ENCODE measurements at places on chromosomes 7 and 10.

DNA sequence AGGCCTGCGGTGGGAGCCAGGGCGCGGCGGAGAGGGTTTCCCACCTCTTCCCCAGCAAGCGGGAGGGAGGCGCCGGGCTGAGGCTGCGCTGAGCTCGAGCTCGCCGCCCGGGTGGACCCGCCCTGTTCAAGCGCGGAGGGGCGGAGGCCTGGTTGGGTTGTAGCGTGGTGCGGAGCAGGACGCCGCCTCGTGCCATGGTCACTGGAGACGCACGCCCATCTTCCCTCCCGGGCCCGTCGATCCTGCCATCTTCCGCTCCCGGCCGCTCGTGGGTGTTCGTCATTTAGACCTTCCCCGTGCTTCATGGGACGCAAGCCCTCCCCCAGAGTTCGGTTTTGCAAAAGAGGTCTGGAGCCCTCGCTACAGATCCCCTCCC is 9.3 kb upstream of the EN2 start:
- no peak for DNase-seq

- DNase-seq, result no peak
Observed at GRCh38 chr10:63323701-63324494, 141.9 kb downstream of the JMJD1C start.

- peak; percentile 48 for DNase-seq
Observed at GRCh38 chr10:127906548-127907377, at the start of gene PTPRE. PTPRE (plus strand) TSS chr10:127907103; CDS start chr10:128040882, 133,779 bp downstream.

DNA sequence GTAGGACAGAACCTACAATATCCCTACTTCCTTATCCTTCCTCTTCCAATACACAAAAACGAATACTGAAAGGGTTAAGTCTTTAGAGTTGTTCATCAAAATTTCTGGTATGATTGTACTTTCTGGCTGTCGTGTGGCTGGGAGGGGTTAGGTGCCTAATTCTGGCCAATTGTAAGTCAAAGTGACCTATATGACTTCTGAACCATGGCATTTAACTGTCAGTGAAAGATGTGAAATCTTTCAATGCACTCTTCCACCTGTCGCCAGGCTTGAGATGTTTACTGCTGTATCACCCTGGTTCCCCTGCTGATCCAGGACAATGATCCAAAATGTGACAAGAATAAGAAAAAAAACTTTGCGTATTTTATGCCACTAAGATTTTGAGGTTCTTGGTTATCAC is 20.8 kb downstream of the EPC1 start:
- DNase-seq, result no peak

DNA sequence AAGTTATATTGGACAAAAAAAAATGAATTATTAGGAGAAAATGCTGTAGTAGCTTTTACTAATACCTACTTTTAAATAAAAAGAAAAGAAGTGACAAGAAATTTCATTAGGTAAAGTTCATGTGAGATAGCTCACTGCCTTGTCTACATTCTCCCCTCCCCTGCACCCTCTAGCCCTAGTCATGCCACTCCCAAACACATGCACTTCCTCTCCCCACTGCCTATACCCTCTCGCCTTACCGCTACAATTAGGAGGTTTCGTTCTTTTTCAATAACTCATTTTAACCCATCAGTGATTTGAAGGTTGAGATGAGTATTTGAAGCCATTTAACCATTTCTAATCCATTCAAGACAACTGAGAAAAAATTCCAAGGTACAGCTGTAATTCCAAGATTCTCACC is 75.3 kb downstream of the HIBADH start:
- DNase-seq, result no peak

DNA sequence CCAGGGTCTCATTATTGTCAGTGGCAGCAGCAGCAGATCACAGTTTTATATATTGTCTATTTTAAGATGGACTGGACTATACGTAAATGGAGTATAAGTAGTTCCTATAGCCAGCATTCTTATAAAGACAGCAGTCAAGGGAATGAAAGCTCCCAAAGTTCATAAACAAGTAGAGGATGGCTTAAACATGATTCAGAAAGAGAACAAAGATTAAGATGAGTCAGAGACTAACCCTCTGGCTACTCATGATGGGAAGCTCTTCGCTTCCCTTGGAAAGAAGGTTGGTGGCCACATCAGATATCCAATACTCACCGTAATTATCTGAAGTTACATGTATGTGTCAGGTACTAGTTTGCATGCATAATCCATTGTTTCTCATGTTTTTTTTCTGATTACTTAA is 277.0 kb downstream of the INHBA start:
- DNase-seq, result no peak

GRCh38 chr7:50818324-50818723 is 35.6 kb upstream of the GRB10 start:
- no peak for DNase-seq

- no peak for DNase-seq
Observed at GRCh38 chr10:93620925-93621324, 8.6 kb downstream of the PDE6C start.

- no peak for DNase-seq
Observed at GRCh38 chr7:151446412-151446811, 6.5 kb upstream of the CRYGN start.

DNA sequence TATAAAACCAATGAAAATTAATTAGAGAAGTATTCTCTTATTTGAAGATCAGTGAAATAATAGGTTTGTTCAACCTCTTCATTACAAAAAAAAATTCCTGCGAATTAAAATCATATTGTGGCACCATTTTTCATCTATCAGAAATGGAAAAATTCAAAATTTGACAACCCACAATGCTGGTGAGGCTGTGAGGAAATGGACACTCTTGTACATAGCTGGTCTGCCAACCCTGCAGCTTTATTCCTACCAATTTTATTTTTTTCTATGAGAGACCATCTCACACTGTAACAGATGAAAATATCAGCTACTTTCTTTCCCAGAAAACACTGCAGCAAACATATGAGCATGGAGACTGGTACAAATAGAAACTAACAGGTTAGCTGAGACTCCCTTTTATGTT is 208.8 kb upstream of the SEMA3E start:
- DNase-seq, result no peak

- DNase-seq, result peak; percentile 64
Observed at GRCh38 chr10:73413108-73413527, 740 bp downstream of the ANXA7 start.

GRCh38 chr10:94439275-94439861 is 37.0 kb downstream of the TBC1D12 start:
- DNase-seq, result no peak

DNA sequence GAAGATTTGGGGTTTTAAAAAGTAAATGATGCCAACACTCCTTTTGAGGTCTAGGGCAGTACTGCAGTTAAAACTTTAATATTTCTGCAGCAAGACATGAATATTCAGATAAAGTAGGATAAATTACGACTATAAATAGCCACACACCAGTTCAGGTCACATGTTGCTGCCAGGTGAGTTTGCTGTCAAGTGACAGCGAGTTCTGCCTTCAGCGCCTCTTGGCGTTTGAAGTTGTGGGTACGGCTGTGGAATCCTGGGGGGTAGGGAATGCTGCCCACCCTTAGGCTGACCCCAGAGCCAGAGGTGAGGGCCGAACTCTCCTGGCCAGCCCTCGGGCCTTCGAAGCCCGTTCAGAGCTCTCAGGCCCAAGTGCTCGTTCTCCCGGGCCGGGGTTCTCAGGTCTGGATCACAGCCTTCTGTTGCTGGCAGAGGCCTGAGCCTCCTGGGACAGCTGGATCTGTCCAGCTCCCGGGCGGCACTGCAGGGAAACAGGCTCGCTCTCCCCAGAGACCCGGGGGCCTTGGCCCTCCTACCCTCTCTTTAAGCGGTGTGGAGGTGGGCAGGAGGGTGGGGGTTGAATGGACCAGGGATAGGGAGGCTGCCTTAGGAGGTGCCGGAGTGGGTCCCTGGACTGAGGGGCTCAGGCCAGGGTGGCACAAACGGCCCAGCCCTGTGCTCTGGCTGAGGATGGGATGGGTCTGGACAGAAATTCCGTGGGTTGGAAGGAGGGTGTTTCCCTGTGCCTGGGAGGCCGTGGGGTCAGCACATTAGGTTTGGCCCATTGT is 5.4 kb downstream of the BRI3 start:
- no peak for DNase-seq

- DNase-seq, result no peak
Observed at GRCh38 chr7:24472093-24472492, 101.2 kb upstream of the PALS2 start.

DNA sequence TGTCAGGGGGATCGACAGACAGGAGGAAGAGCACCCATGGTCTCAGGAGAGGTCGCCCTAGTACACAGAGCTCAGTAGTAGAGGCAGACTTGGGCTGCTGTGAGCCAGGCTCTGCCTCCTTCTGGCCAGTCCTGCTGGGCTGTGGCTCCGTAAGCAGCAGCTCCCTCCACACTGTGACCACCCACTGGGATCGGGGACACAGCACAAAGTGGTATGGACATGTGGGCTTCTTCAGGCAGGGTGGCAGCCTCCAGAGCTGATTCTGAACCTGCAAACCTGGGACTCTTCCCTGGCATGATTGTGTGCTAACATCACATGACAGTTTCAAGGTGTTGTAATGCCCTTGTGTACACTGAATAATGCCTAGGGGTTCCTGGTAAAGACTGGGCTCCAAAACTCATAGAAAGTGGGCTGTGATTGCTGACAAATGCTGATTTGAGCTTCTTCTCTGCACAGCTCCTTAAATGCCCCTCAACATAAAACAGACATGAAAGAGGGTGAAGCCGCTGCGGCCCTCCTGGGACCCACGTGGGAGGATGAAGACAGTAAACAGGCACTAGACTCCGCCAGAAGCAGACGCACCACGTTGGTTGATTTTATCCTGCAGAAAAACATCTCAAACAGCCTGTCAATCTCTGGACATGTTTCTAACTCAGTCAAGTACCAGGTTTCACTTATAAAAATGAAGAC is 76.7 kb downstream of the GPR26 start:
- no peak for DNase-seq

GRCh38 chr7:90298145-90299038 is 22.7 kb downstream of the FAM237B start:
- DNase-seq, result peak; percentile 18

DNA sequence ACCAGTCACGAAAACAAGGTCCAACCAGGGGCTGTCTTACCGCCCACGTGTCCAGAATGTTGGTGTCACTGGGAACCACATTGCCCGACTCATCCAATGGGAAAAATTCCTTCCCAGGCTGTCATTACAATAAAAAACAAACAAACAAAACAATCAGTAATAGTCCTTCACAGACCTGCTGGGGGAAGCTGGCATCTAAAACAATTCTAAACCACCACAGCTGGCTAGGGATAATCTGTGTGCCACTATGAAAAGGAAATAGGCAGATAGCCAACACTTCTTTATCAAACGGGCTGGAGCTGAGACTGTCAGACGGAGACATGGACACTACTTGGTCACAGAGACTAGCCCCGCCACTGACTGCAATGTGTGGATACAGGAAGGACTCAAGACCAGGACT is 9.2 kb downstream of the AKR1B1 start:
- DNase-seq, result no peak

GRCh38 chr10:60980997-60981396 is 37.0 kb upstream of the RHOBTB1 start:
- no peak for DNase-seq
